Activated gamma-delta T cell treated with anti-CD3 and anti-CD28 coated beads, Interleukin-2, amount 50 U/mL, for 16 hours (primary cell): ENCODE measurements at places on chromosomes 5 and 9.

- DNase-seq: no peak
These were observed 174.5 kb upstream of the SLC12A2 start for GRCh38 chr5:127909066-127909465.

GRCh38 chr9:128771094-128771721, 519 bp downstream of the ZER1 start:
- no peak for DNase-seq

GRCh38 chr5:172153695-172154094, 34.3 kb downstream of the STK10 start:
- DNase-seq: no peak

- DNase-seq: no peak
These were observed 27.0 kb downstream of the SPACA9 start for GRCh38 chr9:132905726-132906125.

GRCh38 chr5:14166437-14166836, 23.3 kb downstream of the TRIO start:
- no peak for DNase-seq

DNA sequence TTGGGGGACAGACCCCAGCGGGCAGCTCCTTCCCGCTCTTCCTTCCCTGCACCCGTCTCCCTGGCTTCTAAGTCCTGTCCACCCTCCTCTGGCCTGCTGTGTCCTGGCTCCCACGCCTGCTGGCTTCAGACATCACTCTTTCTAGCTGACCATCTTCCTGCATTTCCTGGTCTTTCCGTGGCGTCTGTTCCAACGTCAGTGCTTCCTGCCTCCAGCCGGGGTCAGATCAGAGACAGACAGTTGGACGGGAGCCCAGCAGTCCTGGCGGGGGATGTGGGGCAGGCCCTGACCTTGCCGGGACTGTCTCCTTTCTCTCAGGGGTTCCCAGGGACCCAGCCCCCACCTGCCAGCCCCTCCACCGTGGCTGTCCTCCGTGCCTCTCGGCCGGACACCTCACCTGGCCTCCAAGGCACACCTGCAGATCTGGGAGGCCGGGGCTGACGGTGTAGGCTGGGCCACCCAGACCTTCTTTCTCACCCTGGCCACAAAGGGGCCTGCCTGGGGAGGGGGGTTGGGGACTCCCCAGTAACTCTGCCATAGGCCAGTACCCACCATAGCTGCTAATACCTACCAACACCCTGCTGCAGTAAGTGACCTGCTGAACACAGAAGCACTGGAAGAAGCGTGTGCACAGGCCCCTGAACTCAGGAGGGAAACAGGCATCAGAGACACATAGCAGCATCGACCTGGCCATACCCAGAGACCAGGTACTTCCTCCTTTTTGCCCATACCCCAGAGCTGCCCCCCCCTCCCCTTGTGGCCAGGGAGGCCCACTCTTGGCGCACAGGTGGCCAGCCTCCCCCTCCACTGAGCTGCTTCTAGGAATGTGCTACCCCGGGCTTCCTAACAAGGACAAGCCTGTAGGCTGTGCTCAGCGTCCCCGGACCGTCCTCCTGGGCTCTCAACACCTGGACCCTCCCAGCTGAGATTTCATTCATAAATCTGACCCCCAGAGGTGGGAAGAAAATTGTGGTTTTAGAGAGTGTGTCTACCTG, 5.1 kb downstream of the NRARP start:
- no peak for DNase-seq

DNA sequence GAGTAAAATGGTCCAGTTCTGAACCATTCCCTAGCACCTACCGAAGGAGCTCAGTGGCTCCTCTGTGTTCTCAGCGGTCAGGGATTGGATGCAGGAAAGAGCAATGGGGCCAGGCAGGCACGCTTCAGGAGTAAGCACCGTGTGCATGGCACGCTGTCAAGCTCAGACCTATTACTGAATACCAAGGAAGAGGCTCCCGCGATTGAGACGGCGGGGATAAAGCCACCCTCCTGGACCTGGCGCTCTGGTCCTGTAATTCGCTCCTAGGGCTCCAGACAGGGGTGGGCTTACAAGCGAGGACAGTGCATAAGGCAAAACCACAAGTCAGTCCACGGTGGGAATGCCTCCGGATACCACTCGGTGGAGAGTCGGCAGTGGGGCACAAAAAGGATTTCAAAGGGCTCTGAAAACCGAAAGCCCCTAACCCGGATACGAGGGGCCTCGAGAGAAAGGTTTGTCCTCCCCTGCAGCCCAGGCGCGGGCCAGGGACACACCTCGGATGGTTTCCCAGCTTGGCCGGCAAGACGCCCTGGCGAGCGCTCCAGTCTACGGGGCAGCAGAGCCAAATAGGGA, 988 bp downstream of the OXCT1 start:
- DNase-seq: no peak

DNA sequence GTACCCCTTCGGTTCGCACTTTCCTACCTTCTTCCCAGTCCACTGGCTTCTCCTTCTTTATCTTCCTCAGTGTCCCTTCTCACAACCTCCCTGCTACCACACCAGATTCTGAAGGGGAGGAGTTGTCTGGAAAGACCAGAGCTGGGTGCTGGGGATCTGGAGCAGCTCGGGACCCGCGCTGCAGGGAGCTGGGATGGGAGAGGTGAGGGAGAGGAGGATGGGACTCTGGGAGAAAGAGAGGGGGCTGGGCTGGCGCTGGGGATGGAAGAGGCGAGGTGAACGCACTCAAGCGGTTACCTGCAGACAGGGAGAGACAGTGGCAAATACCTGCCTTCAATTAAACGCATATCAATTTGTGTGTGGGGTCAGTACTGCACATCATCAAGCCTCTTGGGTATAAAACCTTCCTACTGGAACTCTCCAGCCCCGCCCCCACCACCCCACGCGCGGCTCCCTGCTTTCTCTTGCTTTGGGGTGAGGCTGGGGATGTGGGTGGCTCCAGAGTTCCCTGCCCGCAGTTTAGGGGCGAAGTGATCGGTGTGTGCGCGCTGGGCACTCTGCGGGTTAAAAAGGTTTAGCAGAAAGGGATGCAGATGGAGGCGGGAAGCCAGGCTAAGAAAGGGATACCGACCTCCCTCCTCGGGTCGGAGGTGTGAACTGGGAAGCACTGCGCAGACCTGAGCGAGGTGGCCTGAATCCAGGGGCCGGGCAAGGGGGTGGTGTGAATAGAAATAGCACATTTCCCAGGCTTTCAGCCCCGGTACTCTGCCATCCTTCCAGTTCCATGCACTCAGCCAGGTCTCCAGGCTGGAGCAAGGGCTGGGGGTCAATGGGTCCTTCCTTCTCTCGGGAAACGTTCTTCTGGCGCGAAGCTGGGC, 977 bp upstream of the PAM start:
- no peak for DNase-seq

DNA sequence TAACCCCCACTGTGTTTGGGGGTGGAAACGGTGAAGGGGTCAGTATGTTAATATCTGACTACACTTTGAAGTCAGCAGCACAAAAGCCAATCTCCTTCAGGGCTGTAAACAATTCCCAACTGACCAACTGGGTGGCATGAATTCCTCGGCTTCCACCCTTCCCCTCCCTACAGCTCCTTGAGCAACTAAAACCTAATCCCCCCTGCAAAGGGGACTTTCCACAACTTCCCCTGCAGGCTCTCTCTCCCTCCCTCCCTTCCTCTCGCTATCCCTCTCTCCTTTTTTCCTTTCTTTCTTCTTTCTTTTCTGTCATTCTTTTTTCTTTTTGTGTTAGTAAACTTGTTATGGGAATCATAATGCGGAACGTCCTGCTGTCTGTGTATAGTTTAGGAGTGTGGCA, 65.1 kb upstream of the PTCH1 start:
- DNase-seq: no peak

- no peak for DNase-seq
These were observed 308.5 kb downstream of the ADGRV1 start for GRCh38 chr5:90866915-90867731.

GRCh38 chr9:131279196-131279862, 3.0 kb upstream of the FAM78A start:
- no peak for DNase-seq

- no peak for DNase-seq
These were observed 53.7 kb upstream of the DAB2IP start for GRCh38 chr9:121597698-121598166.

GRCh38 chr9:91033797-91034196, 232.2 kb downstream of the SYK start:
- peak; percentile 42 for DNase-seq

- DNase-seq: no peak
These were observed 193.7 kb upstream of the NREP start for GRCh38 chr5:111950660-111951059.

DNA sequence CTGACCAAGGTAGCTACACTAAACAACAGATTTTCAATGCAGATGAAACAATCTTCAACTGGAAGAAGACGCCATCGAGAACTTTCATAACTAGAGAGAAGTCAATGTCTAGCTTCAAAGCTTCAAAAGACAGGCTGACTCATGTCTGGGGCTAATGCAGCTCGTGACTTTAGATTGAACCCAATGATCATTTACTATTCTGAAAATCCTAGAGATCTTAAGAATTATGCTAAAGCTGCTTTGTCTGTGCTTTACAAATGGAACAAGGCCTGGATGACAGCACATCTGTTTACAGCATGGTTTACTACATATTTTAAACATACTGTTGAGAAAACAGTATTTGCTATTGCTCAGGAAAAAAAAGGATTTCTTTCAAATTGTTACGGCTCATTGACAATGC, 54.9 kb downstream of the RICTOR start:
- no peak for DNase-seq

DNA sequence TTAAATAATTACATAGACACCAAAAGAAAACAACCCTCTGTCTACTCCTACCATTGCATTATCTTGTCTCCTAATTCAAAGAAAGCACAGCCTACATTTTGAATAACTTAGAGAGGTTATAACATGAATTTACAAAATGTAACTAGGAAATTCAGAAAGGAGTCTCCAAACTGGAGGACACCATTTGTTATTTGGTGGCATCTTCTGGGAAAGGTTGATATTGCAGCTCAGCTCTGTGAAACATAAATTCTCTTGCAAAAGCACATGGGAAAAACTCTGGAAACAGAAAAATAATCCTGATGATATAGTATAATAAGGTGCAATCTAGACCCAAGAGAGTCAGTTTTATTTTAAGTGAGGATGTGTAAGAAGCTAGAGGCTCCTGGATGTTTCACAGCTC, 215.3 kb downstream of the MLLT3 start:
- DNase-seq: no peak
